Chondrocyte (in vitro differentiated cells): ENCODE measurements at places on chromosomes 5 and 9.

DNA sequence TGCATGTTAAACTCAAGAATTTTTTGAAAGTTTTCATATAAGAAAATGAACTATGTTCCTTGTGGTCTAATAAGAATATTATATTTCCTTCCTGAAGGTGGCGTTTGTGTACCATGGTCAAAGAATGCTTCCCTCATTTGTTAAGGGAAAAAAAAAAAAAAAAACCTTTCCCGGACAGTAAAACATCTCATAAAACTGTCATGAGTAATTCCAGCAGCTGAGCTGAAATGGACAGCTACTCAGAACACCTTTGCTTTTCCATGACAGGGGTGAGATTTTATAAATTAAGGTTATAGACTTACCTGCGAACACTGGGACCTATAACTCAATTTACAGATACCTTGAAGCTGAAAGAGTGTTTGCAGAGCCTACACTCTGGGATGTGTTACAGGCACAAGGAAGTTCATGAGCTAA lies 113.2 kb upstream of the RANBP3L start:
- peaks cover 29% of the 10 kb centered on the region for H3K27me3 ChIP-seq
- no peaks in the 10 kb centered on the region for H3K4me1 ChIP-seq
- DNase-seq, result no peak
- no peak overlapping the region for H3K4me3 ChIP-seq
- no peaks in the 10 kb centered on the region for H3K36me3 ChIP-seq

DNA sequence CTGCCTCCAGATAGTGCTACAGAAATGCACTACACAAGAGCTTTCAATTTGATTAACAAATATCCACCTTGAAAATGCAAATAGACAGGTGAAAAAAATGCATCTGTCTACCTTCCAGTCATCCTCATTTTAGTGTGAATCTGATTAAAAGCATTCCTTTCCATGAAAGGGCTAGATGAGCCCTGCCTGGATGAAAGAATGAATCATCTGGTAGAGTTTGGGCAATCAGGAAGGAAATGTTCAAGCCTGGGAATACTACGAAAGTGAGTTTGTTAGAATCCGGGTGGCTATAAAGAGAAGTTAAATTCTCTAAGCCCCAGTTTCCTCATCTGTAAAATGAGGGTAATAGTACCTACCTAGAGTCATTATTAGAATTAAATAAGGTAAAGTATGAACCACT lies 142.6 kb downstream of the FAM114A2 start:
- no peak for DNase-seq
- peaks cover 62% of the 10 kb centered on the region for H3K4me1 ChIP-seq
- H3K36me3 ChIP-seq, result no peaks in the 10 kb centered on the region

GRCh38 chr5:78060421-78060820 lies 234.1 kb downstream of the AP3B1 start:
- H3K4me1 ChIP-seq, result peaks cover 20% of the 10 kb centered on the region
- H3K36me3 ChIP-seq, result no peaks in the 10 kb centered on the region
- no peak overlapping the region for H3K4me3 ChIP-seq

- peaks cover 1% of the 10 kb centered on the region for H3K36me3 ChIP-seq
- no peak overlapping the region for H3K4me3 ChIP-seq
- H3K4me1 ChIP-seq, result peaks cover 18% of the 10 kb centered on the region
- H3K27me3 ChIP-seq, result no peaks in the 10 kb centered on the region
- H3K27ac ChIP-seq, result no peak overlapping the region
Observed at GRCh38 chr9:19271081-19271480, 40.6 kb downstream of the DENND4C start.
